Activated CD8-positive, alpha-beta T cell treated with anti-CD3 and anti-CD28 coated beads for 36 hours (primary cell): ENCODE measurements at places on chromosomes 7 and 10. TPM values are rescaled to one million over a fixed set of nuclear protein-coding genes. Genes with fewer than 3 reads are reported as not detected.

The INA gene
- 0.25 TPM for total RNA-seq

The MMD2 gene
- not detected for total RNA-seq

The RAMP3 gene
- total RNA-seq = not detected

- peaks cover 5% of the 10 kb centered on the region for H3K27me3 ChIP-seq
- no peak overlapping the region for H3K27ac ChIP-seq
- H3K4me3 ChIP-seq = no peak overlapping the region
- no peaks in the 10 kb centered on the region for H3K4me1 ChIP-seq
- no peaks in the 10 kb centered on the region for H3K36me3 ChIP-seq
These were observed 104.7 kb downstream of the VWC2 start for GRCh38 chr7:49878089-49878488.

DNA sequence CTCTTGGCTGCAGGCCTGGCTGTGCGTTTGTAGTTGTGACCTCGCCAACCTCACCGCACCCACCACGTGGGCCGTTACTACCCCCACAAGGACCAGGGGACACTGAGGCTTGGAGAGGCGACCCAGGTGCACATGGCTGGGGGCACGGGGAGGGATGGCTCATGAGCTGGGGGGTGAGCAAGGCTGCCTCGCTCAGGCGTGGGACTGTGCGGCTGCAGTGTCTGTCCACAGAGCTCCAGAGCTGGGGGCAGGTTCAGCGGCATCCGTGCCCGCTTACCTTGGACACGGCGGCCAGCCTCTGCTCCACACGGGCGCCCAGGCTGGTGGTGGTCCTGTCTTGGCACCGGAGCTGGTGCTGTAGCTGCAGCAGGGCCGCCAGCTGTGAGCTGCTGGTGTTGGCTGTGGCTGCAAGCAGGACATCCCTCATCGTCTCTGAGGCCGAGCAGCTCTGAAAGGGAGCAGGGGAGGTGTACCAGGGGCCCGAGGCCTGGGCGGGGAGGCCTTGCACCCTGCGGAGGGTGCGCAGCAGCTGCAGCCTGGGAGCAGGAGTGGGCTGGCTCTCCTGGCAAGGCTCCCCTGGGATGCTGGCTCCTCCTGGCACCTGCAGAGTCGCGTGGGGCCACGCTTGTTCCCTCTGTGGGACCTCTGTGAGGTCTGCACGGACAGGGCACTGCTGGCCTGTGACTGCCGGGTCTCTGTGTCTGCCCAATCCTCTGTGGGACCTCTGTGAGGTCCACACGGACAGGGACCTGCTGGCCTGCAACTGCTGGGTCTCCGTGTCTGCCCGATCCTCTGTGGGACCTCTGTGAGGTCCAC is 60.0 kb upstream of the NKX6-2 start:
- H3K27me3 ChIP-seq = peaks cover 2% of the 10 kb centered on the region
- peaks cover 10% of the 10 kb centered on the region for H3K4me1 ChIP-seq
- H3K36me3 ChIP-seq = peaks cover 3% of the 10 kb centered on the region
- no peak for DNase-seq
- no peak overlapping the region for H3K4me3 ChIP-seq
- no peak overlapping the region for H3K27ac ChIP-seq

DNA sequence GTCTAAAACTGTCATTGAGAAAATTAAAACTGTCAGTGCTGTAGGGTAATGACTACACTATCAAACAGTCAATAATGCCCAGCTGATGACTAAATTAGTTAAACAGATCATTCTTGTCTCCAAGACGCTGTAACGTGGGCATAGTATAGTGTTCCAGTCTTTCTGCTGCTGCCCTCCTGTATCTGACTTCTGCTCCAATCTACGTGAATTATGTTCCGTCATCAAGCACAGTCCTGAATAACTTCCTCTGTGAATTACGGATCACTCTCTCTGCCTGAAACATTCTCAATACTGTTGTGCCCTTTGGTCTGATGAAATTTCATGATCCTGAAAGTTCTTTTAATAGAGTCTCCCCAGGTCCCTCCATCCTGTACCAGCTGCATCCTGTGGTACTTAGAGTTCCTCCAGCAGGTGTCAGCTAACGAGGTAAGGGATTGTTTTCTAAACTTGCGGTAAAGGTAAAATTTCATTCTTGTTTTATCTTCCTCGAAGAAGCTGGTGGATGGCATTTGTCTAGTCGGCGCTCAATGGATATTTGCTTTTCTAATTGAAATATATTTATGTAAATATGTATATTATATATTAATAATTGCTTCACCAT is 393.5 kb upstream of the ADARB2 start:
- peaks cover 2% of the 10 kb centered on the region for H3K27me3 ChIP-seq
- H3K27ac ChIP-seq = no peak overlapping the region
- DNase-seq = no peak
- H3K4me3 ChIP-seq = no peak overlapping the region
